Motor neuron (in vitro differentiated cells): ENCODE measurements at places on chromosomes 12 and 14.
A peak's percentile ranks its signal among the peaks of the same experiment; 100 is the strongest.

DNA sequence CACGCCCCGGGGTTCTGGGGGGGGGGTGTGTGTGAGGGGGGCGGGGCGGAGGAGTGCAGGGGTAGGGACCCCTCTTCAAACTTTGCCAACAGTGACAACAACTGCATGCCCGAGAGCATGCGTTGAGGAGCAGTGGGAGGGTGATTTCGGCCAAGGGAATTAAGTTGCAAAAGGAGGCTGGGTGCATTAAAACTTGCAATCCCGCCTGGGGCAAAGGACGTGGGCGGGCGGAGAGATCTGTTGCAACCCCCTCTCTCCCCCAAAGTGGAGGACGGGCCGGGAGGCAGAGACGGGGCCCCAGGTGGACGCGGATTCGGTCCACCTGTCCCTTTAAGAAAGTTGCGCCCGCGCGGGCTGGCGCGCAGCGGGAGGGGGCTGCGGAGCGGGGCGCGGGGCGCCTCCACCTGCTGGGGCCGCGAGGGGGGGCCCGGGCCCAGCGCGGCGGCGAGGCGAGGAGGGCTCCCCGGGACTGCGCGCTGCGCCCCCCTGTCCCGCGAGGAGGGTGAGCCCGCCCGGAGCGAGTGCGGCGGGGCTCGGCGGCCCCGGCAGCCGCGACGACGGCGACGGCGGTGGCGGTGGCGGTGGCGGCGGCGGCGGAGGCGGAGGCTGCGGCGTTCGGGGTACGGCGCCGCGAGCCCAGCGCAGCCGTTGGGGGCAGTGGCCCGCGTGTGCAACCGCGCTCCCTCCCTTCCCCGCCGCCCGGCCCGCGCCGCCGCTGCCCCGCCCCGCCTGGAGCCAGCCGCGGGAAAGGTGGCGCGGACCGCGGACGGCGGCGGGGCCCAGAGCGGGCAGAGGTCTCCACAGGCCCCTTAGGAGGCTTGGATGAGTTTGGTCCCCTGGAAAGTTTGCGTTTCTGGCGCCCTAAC lies 530 bp upstream of the FOXN4 start:
- peak; percentile 40 for ATAC-seq

DNA sequence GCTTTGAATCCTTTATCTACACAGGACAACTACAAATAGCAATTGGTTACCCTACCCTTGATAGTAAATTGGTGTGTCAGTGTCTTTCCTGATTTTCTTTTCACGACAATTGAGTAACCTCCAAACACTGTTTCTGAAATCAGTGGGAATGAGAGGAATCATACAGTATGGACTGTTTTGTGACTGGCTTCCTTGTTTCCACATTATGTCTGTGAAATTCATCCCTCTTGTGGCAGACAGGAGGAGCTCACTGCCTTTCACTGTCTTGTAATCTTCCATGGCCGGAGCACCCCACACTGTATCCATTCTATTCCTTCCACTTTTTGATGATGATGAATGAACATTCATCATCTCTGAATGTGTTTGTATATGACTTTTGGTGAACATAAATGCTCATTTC lies 164.0 kb upstream of the PZP start:
- no peak for ATAC-seq

DNA sequence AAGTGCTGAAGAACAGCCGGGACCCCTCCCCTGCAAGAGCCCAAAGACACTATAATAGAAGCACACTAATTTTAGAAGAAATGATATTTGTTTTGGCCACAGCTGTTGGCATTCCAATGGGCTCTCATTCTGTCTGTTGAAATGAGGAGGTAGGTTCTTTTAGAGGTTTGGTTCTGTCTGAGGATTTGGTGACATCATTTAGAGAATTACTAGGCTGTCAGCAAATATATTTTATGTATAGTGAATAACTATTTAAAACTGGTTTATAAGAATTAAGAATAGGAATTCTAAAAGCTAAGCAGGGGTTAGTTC lies 200.7 kb upstream of the SLC38A2 start:
- no peak for ATAC-seq

DNA sequence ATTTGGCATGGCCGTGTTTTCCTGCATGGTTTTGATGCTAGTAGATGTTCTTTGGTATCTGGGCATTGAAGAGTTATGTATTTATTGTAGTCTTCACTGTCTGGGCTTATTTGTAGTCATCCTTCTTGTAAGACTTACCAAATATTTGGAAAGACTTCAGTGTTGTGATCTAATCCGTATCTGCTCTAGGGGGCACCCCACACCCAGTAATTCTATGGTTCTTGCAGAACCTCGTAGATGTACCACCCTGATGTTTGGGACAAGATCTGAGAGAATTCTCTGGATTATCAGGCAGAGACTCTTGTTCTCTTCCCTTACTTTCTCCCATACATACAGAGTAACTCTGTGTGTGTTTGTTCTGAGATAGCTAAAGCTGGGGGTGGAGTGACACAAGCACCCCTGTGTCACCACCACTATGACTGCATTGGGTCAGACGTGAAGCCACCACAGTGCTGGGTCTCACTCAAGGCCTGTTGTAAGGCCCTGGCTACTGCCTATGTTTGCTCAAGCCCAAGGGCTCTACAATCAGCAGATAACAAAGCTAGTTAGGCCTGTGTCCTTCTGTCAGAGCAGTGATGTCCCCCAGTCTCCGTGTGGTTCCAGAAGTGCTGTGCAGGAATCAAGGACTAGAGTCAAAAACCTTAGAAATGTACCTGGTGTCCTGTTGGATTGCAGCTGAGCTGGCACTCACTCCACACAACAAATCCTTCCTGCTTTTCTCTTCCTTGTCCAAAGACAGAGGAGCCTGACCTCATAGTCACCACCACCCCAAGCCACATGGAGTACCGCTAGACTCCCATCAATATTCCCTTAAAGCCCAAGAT lies 9.6 kb downstream of the RDH16 start:
- no peak for ATAC-seq

DNA sequence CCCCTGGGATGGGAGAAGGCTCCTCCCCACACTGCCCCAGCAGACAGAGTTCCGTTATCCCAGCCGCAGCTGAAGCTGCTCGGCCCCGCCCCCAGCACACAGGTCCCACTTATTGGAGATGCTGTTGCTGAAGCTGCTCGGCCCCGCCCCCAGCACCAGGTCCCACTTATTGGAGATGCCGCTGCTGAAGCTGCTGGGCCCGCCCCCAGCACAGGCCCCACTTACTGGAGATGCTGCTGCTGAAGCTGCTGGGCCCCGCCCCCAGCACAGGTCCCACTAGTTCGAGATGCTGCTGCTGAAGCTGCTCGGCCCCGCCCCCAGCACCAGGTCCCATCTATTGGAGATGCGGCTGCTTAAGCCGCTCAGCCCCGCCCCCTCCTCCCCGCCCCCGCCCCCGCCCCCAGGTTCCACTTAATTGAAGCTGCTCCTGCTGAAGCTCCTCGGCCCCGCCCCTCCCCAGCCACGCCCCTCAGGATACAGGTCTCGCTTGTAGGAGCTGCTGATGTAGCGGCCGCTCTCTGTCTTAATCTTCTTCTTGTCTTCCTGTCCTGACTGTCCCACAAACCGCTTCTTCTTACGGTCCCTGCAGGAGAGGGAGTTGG lies 12.0 kb downstream of the CFAP73 start:
- ATAC-seq: peak; percentile 93

GRCh38 chr12:15979096-15980092 lies 68.3 kb downstream of the DERA start:
- ATAC-seq: no peak
